A549 treated with RU486 at 1 μM for 4 hours (cell line): ENCODE measurements at places on chromosomes 3 and 15. TPM values are rescaled to one million over a fixed set of nuclear protein-coding genes. Genes with fewer than 3 reads are reported as not detected.

DLEC1 gene
- 0.03 to 0.08 TPM in 2 of 5 replicates, not detected in the others for total RNA-seq

CCDC9B gene
- total RNA-seq, result 13.4 to 21.7 TPM (median 17.2 TPM) in 5 replicates

CSPG4 gene
- total RNA-seq, result 0.07 to 0.14 TPM (median 0.09 TPM) in 5 replicates

MME gene
- total RNA-seq, result not detected in 5 replicates

GORASP1 gene
- 26.0 to 32.6 TPM (median 31.8 TPM) in 5 replicates for total RNA-seq

EPHB3 gene
- 0.23 to 0.51 TPM (median 0.35 TPM) in 5 replicates for total RNA-seq

NR2F2 gene
- 21.3 to 28.1 TPM (median 26.6 TPM) in 5 replicates for total RNA-seq

MESP2 gene
- total RNA-seq, result 0.26 to 0.67 TPM (median 0.42 TPM) in 5 replicates

HYKK gene
- 6.2 to 7.9 TPM (median 6.7 TPM) in 5 replicates for total RNA-seq

SLC22A14 gene
- 0.11 TPM in 1 of 5 replicates, not detected in the others for total RNA-seq

RBM15B gene
- total RNA-seq, result 17.0 to 21.3 TPM (median 19.7 TPM) in 5 replicates

SERINC4 gene
- 0.09 to 0.21 TPM (median 0.12 TPM) in 5 replicates for total RNA-seq

GALNT15 gene
- total RNA-seq, result 0.02 to 0.14 TPM (median 0.07 TPM) in 3 of 5 replicates, not detected in the others

WWTR1 gene
- 112 to 122 TPM (median 119 TPM) in 5 replicates for total RNA-seq

GP5 gene
- 0.03 TPM in 1 of 5 replicates, not detected in the others for total RNA-seq

GABRB3 gene
- total RNA-seq, result 61.0 to 82.0 TPM (median 72.6 TPM) in 5 replicates

TEX55 gene
- total RNA-seq, result not detected in 5 replicates

ZNF80 gene
- total RNA-seq, result not detected in 5 replicates

SLC22A13 gene
- 0.06 TPM in 1 of 5 replicates, not detected in the others for total RNA-seq

ANAPC13 gene
- 34.3 to 51.5 TPM (median 47.6 TPM) in 5 replicates for total RNA-seq

GTPBP8 gene
- 10.0 to 17.0 TPM (median 16.1 TPM) in 5 replicates for total RNA-seq

ACTC1 gene
- total RNA-seq, result 0.14 to 0.48 TPM (median 0.33 TPM) in 5 replicates

ITIH1 gene
- total RNA-seq, result not detected in 5 replicates

LRRIQ4 gene
- not detected in 5 replicates for total RNA-seq

GHSR gene
- not detected in 5 replicates for total RNA-seq

NOX5 gene
- total RNA-seq, result 0.19 to 0.38 TPM (median 0.29 TPM) in 5 replicates

TLR9 gene
- 0.06 TPM in 1 of 5 replicates, not detected in the others for total RNA-seq

CD96 gene
- total RNA-seq, result not detected in 5 replicates

CLDN18 gene
- total RNA-seq, result not detected in 5 replicates

CPA3 gene
- not detected in 5 replicates for total RNA-seq

SH3BP5 gene
- total RNA-seq, result 18.5 to 22.0 TPM (median 20.1 TPM) in 5 replicates

TRAIP gene
- total RNA-seq, result 9.1 to 17.4 TPM (median 14.7 TPM) in 5 replicates
